ENCODE measurements at places on chromosomes 16 and 17.

DNA sequence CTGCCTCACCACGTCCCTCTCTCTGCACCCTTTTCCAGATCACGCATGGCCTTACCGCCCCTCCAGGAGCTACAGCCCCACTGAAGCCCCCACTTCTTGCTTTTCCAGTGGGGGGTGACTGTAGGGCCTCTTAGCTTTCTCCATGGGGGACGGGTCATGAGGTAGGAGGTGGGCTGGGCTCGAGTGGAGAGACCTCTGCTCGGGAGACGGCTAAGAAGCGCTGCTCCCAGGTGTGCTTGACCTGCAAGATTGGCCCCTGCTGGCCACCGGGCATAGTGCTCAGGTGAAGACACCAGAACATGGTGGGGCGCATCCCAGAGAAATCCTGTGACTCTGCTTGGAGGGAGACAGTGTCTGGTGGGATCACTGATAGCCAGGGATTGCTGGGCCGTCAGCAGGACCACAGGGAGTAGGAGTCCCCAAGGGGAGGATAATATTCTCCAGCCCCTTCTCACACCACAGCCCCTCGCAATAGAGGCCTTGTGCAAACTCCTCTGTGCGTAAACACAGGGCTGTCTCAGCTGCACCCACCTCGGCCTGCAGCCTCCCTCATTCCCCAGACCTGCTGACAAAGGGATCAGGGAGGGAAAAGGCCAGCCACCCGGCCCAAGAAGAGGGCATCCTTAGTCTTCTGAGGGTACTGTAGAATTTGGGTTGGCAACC, 8.9 kb upstream of the GALK1 start:
- no peak for DNase-seq

GRCh38 chr17:1813088-1813487, 16.6 kb downstream of the SMYD4 start:
- DNase-seq = no peak

GRCh38 chr17:9240659-9241370, 219.5 kb downstream of the NTN1 start:
- no peak for DNase-seq

DNA sequence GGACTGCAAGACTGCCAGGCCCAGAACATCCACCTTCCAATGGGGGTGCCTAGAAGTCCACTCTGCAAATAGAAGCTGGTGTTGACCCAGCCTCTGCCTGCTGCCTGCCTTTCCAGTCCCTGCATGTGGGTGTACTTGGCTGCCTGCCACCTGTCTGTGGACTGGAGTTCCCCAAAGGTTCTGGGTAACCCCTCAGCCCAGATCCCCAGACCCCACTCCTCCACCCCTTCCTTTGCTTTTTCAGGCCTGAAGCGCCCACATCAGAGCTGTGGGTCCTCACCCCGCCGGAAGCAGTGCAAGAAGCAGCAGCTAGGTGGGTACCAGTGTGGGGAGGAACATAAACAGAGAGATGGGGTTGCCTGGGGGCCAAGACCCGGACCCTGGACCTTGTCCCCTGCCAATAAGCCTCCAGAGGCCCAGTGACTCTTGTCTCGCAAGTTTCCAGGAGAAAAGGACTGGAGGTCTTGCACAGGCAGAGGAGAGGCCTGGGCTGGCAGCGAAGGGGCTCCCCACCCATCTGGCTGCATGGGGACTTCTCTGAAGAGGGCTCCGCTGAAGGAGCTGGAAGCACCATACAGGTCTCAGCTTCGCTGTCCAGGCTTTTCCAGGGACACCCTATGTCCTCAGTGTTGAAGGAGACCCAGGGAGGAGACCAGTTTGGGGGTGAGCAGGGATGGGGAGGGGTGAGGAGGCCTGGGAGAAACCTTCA, 34.3 kb downstream of the NLRC5 start:
- peak; percentile 58 for DNase-seq

- DNase-seq = no peak
Measured at GRCh38 chr17:80647746-80648145, 103.1 kb downstream of the RPTOR start.

- DNase-seq = no peak
Measured at GRCh38 chr16:69145658-69146057, 13.2 kb downstream of the UTP4 start.

DNA sequence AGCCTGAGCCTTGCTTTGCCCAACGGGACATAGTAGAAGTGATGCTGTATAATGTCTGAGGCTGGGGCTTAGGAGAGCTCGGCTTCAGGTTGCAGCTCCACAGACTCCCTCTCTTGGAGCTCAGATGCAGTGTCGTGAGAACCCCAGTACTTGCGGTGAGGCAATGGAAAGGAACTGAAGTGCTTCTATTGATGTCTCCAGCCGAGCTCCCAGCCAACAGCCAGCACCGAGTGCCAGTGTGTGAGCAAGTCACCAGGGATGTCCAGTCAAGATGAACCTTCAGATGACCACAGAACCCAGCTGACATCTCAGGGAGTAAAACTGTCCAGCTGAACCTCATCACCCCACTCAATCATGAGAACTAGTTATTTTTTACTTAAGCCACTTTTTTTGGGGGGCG, 268.1 kb downstream of the IRF8 start:
- DNase-seq = no peak

DNA sequence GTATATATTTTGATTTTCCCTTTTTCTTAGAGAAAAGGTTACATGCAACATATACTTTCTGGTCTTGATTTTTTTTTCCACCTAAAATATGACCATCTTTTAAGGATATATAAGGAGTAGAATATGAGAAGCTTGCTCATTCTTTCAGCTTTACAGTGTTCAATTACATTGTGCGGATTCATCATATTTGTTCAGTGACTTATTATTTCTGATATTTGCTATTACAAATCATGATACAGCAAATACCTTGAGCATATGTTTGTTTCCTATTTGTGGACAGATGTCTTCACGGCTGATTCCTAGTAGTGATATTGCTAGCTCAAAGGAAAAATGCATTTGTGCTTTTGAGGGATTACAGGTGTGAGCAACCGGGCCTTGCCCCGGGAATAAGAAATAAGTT, 18.1 kb downstream of the KATNIP start:
- DNase-seq = no peak

DNA sequence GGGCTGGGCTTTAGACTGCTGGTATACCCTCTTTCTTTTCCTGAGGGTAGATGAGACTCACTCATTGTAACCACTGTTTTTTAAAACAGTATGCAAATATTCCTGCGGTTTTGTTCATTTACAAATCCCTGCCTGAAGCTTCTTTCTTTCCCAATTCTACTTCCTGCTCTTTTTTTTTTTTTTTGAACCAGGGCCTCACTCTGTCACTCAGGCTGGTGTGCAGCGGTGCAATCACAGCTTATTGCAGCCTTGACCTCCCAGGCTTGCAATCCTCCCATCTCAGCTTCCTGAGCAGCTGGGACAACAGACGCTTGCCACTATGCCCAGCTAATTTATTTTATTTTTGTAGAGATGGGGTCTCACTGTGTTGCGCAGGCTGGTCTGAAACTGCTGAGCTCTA, 8.0 kb upstream of the SULT1A1 start:
- no peak for DNase-seq

DNA sequence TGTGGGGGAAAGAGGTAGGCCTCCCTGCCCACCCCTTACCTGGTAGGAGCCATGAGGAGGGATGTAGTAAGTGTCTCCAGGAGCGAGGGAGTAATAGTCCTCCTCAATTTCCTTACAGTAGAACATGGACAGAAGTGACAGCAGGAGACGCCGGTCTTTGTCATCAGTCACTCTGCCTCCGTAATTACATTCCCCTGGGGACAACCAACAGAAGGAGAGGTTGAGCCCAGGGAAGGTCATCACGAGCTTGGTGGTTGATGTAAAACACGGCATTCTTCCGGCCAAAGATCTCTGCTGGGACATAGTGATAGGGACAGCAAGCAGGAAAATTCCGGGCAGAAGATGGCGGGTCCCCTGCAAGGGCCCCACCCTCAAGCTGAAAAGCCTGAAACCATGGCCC, 47.9 kb downstream of the LYRM1 start:
- no peak for DNase-seq

GRCh38 chr16:77790912-77791311, 2.5 kb downstream of the VAT1L start:
- no peak for DNase-seq

DNA sequence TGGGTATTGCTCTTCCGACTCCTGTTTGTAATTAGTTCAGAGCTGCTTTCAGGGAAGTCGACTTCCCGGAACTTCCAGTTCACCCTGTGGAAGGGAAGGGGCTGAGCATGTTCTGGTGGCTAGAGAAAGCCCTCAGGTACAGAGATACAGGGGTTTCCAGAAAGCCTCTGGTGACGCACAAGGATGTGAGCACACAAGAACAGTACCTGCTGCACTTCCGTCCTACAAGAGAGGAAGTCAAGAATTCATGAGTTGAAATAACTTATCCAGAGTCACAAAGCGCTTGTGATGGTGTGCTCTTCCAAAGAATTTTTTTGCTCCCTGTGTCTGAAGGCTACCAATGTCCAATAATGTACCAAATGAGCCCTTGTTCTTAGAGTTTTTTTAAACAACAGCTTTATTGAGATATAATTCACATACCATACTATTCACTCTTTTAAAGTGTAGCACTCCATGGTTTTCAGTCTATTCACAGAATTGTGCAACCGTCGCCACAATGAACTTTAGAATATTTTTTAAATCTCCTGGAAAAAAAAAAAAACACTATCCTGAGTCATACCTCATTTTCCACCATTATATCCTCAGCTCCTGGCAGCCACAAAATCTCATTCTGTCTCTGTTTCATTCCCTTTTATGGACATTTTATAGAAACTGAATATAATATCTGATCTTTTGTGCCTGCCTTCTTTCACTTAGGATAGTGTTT, 327.6 kb downstream of the CDH13 start:
- DNase-seq = no peak

- no peak for DNase-seq
Measured at GRCh38 chr17:40355804-40356758, 8.5 kb downstream of the GJD3 start.
